ENCODE measurements at places on chromosomes 5 and 9. TPM values are rescaled to one million over a fixed set of nuclear protein-coding genes. Genes with fewer than 3 reads are reported as not detected.

The SVEP1 gene
- polyA plus RNA-seq: under 0.01 TPM

The SOX30 gene
- not detected for polyA plus RNA-seq

The CETN3 gene
- 32.6 TPM for polyA plus RNA-seq

The ARAP3 gene
- polyA plus RNA-seq: 14.2 TPM

The ZNF462 gene
- 0.54 TPM for polyA plus RNA-seq

The PCDHGA2 gene
- polyA plus RNA-seq: 0.64 TPM

The IL9 gene
- polyA plus RNA-seq: not detected

The CYSRT1 gene
- polyA plus RNA-seq: 2.2 TPM

The ARHGEF39 gene
- polyA plus RNA-seq: 0.89 TPM

The MED7 gene
- 7.8 TPM for polyA plus RNA-seq

The PCDHA13 gene
- polyA plus RNA-seq: 0.06 TPM

The ORM1 gene
- not detected for polyA plus RNA-seq

The KCTD16 gene
- polyA plus RNA-seq: under 0.01 TPM

The ABCA1 gene
- 3.2 TPM for polyA plus RNA-seq

The SPINK4 gene
- 1,209 TPM for polyA plus RNA-seq

The FGF1 gene
- 0.65 TPM for polyA plus RNA-seq

The OR1Q1 gene
- polyA plus RNA-seq: not detected
